ENCODE measurements at places on chromosomes 1 and 21. TPM values are rescaled to one million over a fixed set of nuclear protein-coding genes. Genes with fewer than 3 reads are reported as not detected.

GRCh38 chr1:11650331-11650991 is 3.8 kb downstream of the FBXO2 start:
- H3K4me1 ChIP-seq, result peaks cover 26% of the 10 kb centered on the region
- H3K27ac ChIP-seq, result peak overlapping the region; percentile 8
- H3K27me3 ChIP-seq, result no peaks in the 10 kb centered on the region
- H3K4me3 ChIP-seq, result peak overlapping the region; percentile 69
- DNase-seq, result peak; percentile 71

GRCh38 chr1:181127898-181128453 is 39.5 kb downstream of the IER5 start:
- H3K4me1 ChIP-seq, result peaks cover 85% of the 10 kb centered on the region
- peak overlapping the region; percentile 94 for H3K27ac ChIP-seq
- H3K27me3 ChIP-seq, result no peaks in the 10 kb centered on the region
- peak overlapping the region; percentile 24 for H3K4me3 ChIP-seq
- H3K36me3 ChIP-seq, result no peaks in the 10 kb centered on the region

- no peaks in the 10 kb centered on the region for H3K4me1 ChIP-seq
- peaks cover 15% of the 10 kb centered on the region for H3K27me3 ChIP-seq
- DNase-seq, result no peak
- H3K36me3 ChIP-seq, result no peaks in the 10 kb centered on the region
These were observed 104.2 kb downstream of the IGSF21 start for GRCh38 chr1:18211764-18212163.

DNA sequence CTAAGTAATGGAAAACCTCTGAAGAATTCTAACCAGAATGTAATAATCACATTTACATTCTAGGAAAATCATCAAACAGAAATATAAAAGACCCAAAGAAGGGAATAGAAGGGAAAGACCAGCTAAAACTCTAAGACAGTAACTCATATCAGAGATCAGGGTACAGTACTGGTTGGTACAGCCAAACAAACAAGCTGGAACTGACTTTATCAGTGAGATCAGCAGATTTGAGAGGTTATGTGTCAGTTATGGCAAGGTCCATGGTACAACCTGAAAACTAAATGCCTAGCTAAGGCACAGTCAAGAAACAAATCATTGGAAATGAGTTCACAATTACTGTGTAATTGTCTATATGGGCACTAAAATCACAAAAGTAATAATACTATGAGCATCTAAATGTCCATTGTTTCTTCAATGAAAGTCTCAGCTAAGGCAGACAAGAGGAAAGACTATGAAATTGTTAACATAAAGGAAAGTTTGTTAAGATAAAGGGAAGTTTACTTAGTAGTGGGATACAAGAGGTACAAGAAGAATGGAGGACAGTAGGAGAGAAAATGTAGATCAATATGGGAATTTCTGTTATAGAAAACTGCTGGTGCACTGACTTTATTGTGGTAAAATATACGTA is 75.8 kb downstream of the TRIM33 start:
- DNase-seq, result no peak
- peaks cover 7% of the 10 kb centered on the region for H3K4me1 ChIP-seq
- H3K27ac ChIP-seq, result no peak overlapping the region
- no peaks in the 10 kb centered on the region for H3K27me3 ChIP-seq
- peaks cover 44% of the 10 kb centered on the region for H3K36me3 ChIP-seq

- no peak overlapping the region for H3K27ac ChIP-seq
- peaks cover 42% of the 10 kb centered on the region for H3K36me3 ChIP-seq
- no peaks in the 10 kb centered on the region for H3K27me3 ChIP-seq
These were observed 131.5 kb downstream of the DHRS3 start for GRCh38 chr1:12486401-12487005.

- DNase-seq, result no peak
- no peaks in the 10 kb centered on the region for H3K4me1 ChIP-seq
- H3K4me3 ChIP-seq, result no peak overlapping the region
These were observed 53.6 kb downstream of the ADCY10 start for GRCh38 chr1:167860231-167860923.

- H3K27ac ChIP-seq, result no peak overlapping the region
- DNase-seq, result no peak
These were observed 505.1 kb upstream of the TMPRSS15 start for GRCh38 chr21:18908641-18909040.

- H3K4me1 ChIP-seq, result peaks cover 37% of the 10 kb centered on the region
- H3K27ac ChIP-seq, result peak within 1 kb of the TSS; percentile 99
- H3K36me3 ChIP-seq, result peaks cover 12% of the 10 kb centered on the region
These were observed at the start of gene LAX1 for GRCh38 chr1:203765029-203765837. Gene LAX1 (plus strand): TSS chr1:203765183. CDS start chr1:203765566, 383 bp downstream.

DNA sequence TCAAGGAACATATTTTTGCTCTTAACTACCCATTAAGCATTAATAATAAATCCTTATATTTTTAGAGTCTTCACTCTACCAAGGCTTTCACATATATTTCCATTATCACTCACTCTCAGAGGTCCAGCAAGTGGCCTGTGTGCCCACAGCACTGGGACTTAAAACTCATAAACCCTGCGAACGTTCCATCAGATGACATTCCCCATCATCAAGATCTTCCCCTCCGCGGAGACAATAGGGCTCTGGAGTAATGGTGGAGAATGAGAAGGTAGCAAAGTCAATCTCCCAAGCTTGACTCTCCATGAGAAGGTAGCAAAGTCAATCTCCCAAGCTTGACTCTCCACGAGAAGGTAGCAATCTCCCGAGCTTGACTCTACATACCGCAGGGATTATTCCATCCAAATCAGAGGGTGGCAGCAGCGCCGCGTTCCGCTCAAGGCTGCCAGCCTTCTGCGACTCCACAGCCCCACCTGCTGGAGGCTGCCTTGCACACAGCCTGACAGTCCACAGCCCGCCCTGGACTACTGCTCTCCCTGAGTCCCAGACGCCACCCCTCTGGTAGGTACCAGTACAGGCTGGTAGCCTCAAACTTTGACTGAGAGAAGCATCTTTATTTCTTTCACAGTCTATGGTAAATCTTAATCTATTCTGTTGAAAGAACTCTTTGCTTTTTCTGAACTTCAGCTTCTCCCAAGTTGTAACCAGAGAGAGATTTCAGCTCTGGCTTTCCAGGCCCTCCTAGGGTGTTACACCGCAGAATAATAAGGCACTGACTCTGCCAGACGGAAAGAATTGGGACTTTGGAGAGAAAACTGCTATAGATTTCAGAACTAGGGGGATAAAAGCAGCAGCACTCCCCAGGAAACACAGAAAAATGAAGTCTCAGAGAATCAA is 26.4 kb upstream of the CTTNBP2NL start:
- H3K27ac ChIP-seq, result no peak overlapping the region
- H3K4me1 ChIP-seq, result peaks cover 4% of the 10 kb centered on the region
- H3K4me3 ChIP-seq, result no peak overlapping the region
- DNase-seq, result peak; percentile 72

- no peak overlapping the region for H3K4me3 ChIP-seq
- no peaks in the 10 kb centered on the region for H3K36me3 ChIP-seq
- DNase-seq, result no peak
- no peak overlapping the region for H3K27ac ChIP-seq
- peaks cover 29% of the 10 kb centered on the region for H3K27me3 ChIP-seq
- peaks cover 6% of the 10 kb centered on the region for H3K4me1 ChIP-seq
These were observed 5.2 kb upstream of the SPRR1B start for GRCh38 chr1:153025797-153026196.

DNA sequence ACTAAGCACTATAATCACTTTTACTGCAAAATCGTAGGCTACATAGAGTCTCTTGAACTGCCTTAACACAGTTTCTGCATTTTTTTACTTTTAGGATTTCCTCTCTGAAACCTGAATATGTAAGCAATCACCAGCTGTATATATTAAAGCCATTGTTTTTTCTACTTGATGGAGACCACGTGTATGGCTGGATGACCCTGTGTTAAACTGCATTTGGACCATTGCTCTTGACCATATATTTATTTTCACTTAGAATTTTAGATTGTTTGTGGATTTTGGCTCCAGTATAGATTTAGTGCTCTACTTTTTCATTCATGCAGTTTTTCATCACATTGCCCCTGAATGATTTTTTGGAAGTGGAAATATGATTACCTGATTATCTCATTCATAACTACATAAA is 320.5 kb upstream of the SGIP1 start:
- no peak for DNase-seq
- H3K27me3 ChIP-seq, result peaks cover 11% of the 10 kb centered on the region
- H3K27ac ChIP-seq, result no peak overlapping the region
- H3K4me1 ChIP-seq, result no peaks in the 10 kb centered on the region
- no peak overlapping the region for H3K4me3 ChIP-seq

Gene PRDX6
- 125 TPM for total RNA-seq

Gene CR1L
- 0.60 TPM for total RNA-seq

Gene GPR37L1
- not detected for total RNA-seq

Gene RCAN3
- 23.6 TPM for total RNA-seq

Gene LCA5L
- total RNA-seq, result 0.86 TPM

Measured in activated B cell treated with CpG ODN at 0.5 μM for 24 hours (primary cell).